ENCODE measurements at places on chromosomes 3 and 15. TPM values are rescaled to one million over a fixed set of nuclear protein-coding genes. Genes with fewer than 3 reads are reported as not detected.

Gene FEZF2
- not detected for total RNA-seq

Gene SPINK8
- total RNA-seq = not detected

Gene CDC25A
- total RNA-seq = not detected

DNA sequence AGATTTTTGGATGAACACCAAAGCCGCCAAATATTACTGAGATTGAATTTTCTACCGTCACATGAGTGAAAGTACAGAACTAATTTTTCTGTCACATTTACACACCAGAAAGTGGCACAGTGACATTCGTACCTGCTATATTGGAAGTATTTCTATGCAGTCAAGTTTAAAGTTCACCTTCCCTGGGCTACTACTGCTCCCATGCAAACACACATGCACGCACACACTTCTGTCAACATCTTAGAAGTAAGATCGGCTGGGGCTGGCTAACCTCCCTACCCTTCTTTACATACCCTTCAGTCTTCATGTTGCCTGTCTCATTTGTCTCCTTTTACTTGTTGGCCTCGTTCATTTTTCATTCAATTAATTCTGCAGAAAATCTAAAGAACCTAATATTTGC is 19.0 kb upstream of the TM4SF1 start:
- no peaks in the 10 kb centered on the region for H3K27me3 ChIP-seq
- H3K4me1 ChIP-seq = peaks cover 36% of the 10 kb centered on the region
- H3K27ac ChIP-seq = peak overlapping the region; percentile 59
- DNase-seq = no peak
- H3K36me3 ChIP-seq = no peaks in the 10 kb centered on the region

GRCh38 chr3:196554205-196554604 is 14.1 kb downstream of the WDR53 start:
- no peaks in the 10 kb centered on the region for H3K27me3 ChIP-seq
- peaks cover 2% of the 10 kb centered on the region for H3K36me3 ChIP-seq
- DNase-seq = no peak
- no peak overlapping the region for H3K27ac ChIP-seq
- no peak overlapping the region for H3K4me3 ChIP-seq

- H3K27ac ChIP-seq = no peak overlapping the region
- H3K36me3 ChIP-seq = no peaks in the 10 kb centered on the region
- no peak overlapping the region for H3K4me3 ChIP-seq
- peaks cover 6% of the 10 kb centered on the region for H3K4me1 ChIP-seq
Measured at GRCh38 chr3:81713031-81713430, 48.4 kb downstream of the GBE1 start.

DNA sequence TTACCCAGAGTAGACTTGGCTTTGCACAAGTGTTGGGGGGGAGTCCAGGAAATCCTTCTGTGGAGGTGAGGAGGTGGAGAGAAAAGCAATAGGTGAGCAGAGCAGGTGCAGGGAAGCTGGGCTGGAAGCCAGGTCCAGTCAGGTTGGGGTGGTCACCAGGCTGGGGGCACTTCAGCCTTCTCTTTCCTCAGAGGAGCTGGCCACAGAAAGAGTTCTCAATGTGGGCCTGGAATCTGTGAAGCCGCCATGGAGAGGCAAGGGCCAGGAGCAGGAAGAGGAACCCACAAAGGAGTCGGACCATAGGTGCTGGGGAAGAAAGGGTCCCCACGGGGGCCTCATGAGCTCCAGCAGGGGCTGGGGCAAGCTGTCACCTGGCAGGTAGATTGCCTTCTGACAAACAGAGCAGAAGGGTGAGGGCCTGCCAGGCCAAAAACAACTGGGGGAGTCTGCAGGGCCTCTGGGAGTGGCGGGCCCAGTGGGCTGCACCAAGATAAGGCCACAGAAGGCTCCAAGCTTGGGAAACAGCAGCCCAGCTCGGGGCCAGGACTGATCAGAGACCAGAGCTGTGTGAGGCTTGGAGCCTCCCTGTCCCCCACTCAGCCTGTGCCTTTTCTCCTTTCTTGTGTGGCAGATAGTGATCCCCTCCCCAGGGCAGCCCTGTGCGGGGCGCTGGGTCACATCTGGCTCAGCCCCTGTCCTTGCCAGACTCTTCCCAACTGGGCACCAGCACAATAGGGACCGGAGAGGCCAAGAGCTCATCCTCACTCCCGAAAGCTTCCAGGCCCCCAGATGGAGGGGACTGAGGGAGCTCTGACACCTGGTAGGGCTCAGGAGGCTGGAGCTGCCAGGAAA is 53.0 kb upstream of the FGD5 start:
- no peak overlapping the region for H3K27ac ChIP-seq
- DNase-seq = no peak
- no peaks in the 10 kb centered on the region for H3K4me1 ChIP-seq
- H3K36me3 ChIP-seq = no peaks in the 10 kb centered on the region

DNA sequence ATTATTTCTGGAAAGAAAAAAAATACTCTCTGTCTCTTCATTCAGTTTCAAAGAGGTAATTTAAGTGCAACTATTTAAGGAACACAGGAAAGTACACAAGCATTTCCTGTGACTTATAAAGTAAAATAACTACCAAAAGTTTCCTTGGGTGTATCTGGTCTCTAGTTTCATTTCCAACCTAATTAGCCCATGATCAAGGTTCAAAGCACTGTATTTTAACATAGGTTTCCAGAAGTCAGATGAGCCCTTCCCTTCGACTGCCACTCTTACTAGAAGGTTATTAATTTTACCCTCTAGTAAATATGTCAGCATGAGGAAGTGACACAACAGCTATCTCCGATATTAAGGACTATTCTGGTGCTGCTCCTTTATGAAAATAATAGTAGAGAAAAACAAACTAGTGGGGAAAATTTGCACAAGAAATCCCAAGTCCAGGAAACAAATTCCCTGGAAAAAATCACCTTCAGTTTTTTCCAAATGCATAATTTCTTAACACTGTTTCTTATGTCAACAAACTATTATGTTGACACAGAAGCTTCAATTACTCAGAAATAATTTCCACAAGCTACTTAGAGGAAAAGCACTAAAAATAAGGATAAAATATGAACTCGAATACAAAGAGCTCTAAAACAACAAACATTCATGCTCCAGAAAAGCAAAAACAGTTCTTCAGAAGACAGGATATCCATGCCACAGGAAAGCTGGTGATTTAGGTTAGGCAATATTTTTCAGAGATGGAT is 35.3 kb downstream of the CCPG1 start:
- H3K36me3 ChIP-seq = peaks cover 21% of the 10 kb centered on the region
- no peak overlapping the region for H3K4me3 ChIP-seq
- H3K4me1 ChIP-seq = peaks cover 10% of the 10 kb centered on the region
- peak overlapping the region; percentile 49 for H3K27ac ChIP-seq

- DNase-seq = no peak
- no peaks in the 10 kb centered on the region for H3K27me3 ChIP-seq
- H3K27ac ChIP-seq = no peak overlapping the region
- peaks cover 10% of the 10 kb centered on the region for H3K4me1 ChIP-seq
- H3K4me3 ChIP-seq = peak overlapping the region; percentile 33
- H3K36me3 ChIP-seq = no peaks in the 10 kb centered on the region
Measured at GRCh38 chr3:143329567-143330211, 210.1 kb downstream of the CHST2 start.

DNA sequence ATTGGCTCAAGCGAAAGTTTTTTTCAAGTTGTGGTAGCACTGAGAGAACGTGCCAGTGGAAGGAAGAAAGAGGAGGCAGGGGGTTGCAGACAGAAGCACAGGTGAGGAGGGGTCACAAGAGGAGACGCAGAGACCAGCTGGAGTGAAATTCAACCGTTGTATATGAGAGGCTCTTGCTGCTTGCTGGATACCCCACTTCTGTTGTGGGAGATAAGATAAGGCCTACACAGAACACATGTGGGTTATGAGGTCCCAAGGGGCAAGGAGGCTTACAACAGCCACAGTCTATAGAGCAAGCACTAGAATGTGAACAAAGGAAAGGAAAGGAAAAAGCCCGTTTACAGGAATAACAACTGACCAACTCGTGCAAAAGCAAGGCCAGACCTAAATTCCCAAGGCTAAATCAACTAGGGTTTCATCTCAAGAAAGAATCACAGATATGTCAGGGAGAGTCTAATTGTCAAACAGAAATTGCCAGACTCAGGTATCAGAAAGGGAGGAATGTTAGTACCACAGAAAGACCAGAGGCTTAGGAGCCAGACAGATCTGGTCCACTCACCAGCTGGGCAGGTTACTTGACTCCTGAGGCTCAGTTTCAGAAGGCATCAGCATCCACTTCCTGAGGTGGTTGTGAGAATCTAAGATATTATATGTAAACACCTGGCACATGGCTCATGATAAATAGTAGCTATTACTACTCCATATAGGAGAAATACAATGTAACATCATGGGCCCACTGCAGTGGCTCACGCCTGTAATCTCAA is 60.9 kb downstream of the MSL2 start:
- H3K4me1 ChIP-seq = no peaks in the 10 kb centered on the region
- no peak for DNase-seq
- H3K36me3 ChIP-seq = no peaks in the 10 kb centered on the region
- no peaks in the 10 kb centered on the region for H3K27me3 ChIP-seq
- H3K27ac ChIP-seq = no peak overlapping the region

- no peak for DNase-seq
- no peaks in the 10 kb centered on the region for H3K27me3 ChIP-seq
- H3K27ac ChIP-seq = no peak overlapping the region
- H3K4me1 ChIP-seq = no peaks in the 10 kb centered on the region
- H3K36me3 ChIP-seq = no peaks in the 10 kb centered on the region
Measured at GRCh38 chr3:127422663-127423375, 135.0 kb upstream of the PRR20G start.
